ENCODE measurements at places on chromosomes 2 and 18. TPM values are rescaled to one million over a fixed set of nuclear protein-coding genes. Genes with fewer than 3 reads are reported as not detected.

Gene FIGLA
- total RNA-seq: not detected

Gene PID1
- total RNA-seq: 0.24 TPM

Gene DAPL1
- not detected for total RNA-seq

Gene DLX2
- total RNA-seq: not detected

Gene IFT172
- 41.7 TPM for total RNA-seq

Gene RGPD8
- total RNA-seq: 2.3 TPM

Gene ANKRD23
- total RNA-seq: 7.5 TPM

Gene MATN3
- total RNA-seq: 2.3 TPM

Gene LRRC30
- total RNA-seq: not detected

Gene MERTK
- total RNA-seq: 2.1 TPM

Gene SPATA3
- total RNA-seq: not detected

Gene AKAIN1
- not detected for total RNA-seq

Gene TEKT4
- not detected for total RNA-seq

Gene AGXT
- not detected for total RNA-seq

Gene CCDC150
- 20.2 TPM for total RNA-seq

Gene CYBRD1
- 2.3 TPM for total RNA-seq

Gene CNRIP1
- total RNA-seq: not detected

Gene HNMT
- 56.5 TPM for total RNA-seq

Gene PLEK
- not detected for total RNA-seq

Gene ATP8B1
- total RNA-seq: 66.2 TPM

Gene RBMS1
- total RNA-seq: 57.9 TPM

Gene REG1B
- total RNA-seq: not detected

Gene CSRNP3
- total RNA-seq: 0.86 TPM

Gene IL37
- 2.0 TPM for total RNA-seq

Gene ACVR1
- total RNA-seq: 62.0 TPM

Data from Calu3 (cell line).